ENCODE measurements at places on chromosomes 3 and 15.

GRCh38 chr15:101434032-101434920 lies 55.2 kb downstream of the PCSK6 start:
- no peak for DNase-seq

GRCh38 chr15:52021128-52021671 lies 2.2 kb downstream of the MAPK6 start:
- DNase-seq = peak; percentile 50

- DNase-seq = no peak
Measured at GRCh38 chr3:192382861-192383260, 344.5 kb downstream of the FGF12 start.

GRCh38 chr15:26893351-26894065 lies 26.6 kb downstream of the GABRA5 start:
- DNase-seq = no peak

GRCh38 chr15:60961541-60962485 lies 267.3 kb downstream of the RORA start:
- no peak for DNase-seq

DNA sequence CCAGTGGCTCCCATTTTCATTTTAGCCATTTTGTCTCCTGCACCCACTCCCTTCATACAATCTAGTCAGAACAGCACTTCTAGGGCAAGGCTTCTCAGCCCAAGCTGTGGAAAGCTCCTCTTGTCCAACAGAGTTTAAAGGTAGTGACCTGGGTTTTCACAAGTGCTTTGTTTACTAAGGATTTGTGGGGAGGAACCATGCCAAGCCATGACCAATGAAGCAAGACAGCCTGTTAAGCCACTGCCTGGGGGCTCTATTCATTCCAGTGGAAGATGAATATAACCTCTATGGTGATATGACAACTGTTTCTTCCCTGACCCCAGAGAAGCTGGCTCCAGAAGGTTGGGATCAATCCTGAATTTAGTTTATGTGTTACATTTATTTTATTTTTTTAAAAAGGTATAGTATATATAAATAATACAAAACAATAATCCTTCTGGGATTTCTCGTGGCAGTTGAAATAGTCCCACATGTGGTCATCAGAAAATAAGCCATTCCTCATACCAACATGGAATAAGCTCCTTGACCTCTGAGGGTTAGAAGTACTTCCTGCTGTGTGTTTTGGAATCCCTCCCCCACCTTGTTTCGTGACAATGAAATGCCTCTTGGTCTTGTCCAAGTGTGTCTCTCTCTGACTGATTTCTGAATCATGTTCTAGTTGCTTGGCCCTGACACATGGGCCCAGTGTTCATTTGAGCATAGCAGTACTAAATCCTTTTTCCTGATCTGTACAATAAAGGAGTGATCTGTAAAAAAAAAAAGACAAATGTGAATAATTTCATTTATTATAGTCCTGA lies 13.3 kb upstream of the THUMPD3 start:
- DNase-seq = no peak

- no peak for DNase-seq
Measured at GRCh38 chr3:35639254-35640186, at the start of gene ARPP21. Gene ARPP21, plus strand, starts transcription at chr3:35639525. Its CDS starts 42,227 bp downstream, at chr3:35681752.

DNA sequence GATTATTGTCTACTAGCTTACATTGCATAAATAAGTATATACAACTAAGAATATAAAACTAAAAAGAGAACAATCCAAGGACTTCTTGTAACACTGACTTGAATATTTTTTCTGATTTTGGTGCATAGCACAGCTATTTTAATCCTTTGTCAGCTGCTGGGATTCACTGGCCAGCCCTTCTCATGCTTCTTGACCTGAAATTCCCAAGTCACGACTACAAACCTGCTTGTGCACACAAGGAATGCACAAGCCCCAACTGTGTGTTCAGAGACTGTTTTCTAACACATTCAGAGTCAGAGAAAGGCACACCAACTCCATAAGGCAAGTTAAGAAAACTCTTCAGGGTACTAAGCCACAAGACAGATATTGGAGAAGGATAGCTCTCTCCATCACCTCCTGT lies 80.9 kb downstream of the TNIK start:
- no peak for DNase-seq

- DNase-seq = no peak
Measured at GRCh38 chr3:149003653-149004305, 12.4 kb downstream of the GYG1 start.

DNA sequence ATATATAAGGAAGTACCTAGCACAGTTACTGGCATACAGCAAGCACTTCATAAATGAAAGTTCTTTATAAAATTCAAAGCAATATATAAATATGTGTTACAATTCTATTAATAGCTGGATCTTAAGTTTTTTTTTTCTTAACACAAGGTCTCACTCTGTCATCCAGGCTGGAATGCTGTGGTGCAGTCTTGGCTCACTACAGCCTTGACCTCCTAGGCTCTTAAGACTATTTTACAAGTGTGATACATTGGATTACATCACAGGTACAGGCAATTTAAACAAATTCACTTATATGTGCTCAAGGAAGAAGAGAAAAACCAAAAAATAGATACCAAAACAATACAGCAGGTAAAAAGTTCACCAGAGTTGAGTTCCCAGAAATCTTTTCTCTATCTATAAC lies 60.6 kb downstream of the ZNF280D start:
- no peak for DNase-seq

GRCh38 chr15:25226360-25226759 lies 212.5 kb downstream of the UBE3A start:
- no peak for DNase-seq

GRCh38 chr3:120741837-120742197 lies 499 bp downstream of the RABL3 start:
- no peak for DNase-seq

GRCh38 chr3:67386451-67386850 lies 268.0 kb downstream of the SUCLG2 start:
- no peak for DNase-seq

GRCh38 chr15:28873006-28873405 lies 12.8 kb upstream of the APBA2 start:
- no peak for DNase-seq

DNA sequence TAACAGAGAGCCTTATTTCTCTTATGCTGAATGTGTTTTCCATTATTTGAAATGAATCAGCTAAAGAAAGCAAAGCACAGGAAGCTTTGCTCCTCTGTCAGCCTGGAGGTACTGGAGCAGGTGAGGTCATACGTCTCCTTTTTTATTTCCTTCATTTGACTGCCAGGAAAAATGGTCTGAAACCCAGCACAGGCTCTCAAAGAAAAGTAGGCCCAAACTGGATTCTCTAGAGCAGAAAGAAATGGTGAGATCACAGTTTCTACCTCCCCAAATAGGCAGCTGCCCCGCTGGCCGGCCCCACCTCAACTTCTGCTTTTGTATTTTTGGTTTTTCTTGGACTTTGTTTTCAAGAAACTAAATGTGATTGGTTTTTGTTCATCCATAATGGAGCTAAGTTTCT lies 95.1 kb downstream of the RPL39L start:
- DNase-seq = no peak

- peak; percentile 36 for DNase-seq
Measured at GRCh38 chr3:44913868-44914468, 39.6 kb downstream of the TGM4 start.

DNA sequence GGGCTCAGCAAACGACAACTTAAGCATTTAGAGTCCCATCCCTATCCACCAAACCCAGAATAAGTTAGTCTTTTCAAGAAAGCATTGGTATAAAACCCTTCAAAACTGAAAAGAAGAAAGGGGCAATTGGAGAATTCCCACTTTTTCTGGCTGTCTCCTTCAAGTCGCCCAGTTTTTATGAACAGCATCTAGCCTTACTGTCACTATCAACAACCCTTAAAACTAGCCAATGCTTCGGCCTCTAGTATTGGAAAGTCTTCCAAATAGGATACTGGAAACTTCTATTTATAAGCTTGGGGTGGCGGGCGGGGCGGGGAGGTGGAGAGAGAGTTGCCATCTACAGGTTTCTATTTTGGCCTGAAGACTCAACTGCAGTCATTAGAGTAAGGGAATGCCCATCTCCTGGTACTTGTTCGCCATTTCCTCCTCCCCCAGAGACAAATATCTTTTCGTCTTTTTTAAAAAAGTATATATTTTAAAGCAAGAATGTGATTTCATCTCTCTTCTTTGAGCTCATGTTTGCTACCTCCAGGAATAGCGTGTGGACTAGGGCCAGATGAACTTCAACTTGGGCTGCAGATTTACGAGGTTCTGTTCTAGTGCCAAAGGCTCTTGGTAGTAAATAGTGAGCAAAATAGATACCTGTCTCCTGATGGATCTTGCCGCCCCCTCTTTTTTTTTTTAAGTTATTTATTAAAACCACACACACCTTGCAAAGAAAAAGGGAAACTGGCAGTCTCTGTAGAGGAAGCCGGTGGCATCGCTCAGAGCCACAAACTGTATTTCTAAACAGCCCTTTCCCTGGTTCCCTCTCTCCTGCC lies 2.7 kb downstream of the BCL6 start:
- no peak for DNase-seq

DNA sequence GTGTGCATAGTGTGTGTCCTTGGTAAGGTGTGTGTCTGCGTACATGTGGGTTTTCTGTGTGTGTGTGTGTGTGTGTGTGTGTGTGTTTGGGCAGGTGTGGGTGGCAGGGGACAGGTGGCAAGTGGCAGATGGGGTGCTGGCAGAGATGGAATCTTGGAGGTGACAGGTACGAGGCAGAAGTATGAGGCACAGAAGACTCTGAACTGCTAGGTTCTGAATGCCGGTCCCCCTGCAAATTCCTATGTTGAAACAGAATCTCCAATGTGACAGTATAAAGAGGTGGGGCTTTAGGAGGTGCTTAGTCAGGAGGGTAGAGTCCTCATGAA lies 29.8 kb downstream of the SRPRB start:
- no peak for DNase-seq

GRCh38 chr3:4406746-4407568 lies 60.1 kb downstream of the SUMF1 start:
- DNase-seq = no peak

- DNase-seq = no peak
Measured at GRCh38 chr15:74683758-74684157, 12.1 kb downstream of the EDC3 start.

DNA sequence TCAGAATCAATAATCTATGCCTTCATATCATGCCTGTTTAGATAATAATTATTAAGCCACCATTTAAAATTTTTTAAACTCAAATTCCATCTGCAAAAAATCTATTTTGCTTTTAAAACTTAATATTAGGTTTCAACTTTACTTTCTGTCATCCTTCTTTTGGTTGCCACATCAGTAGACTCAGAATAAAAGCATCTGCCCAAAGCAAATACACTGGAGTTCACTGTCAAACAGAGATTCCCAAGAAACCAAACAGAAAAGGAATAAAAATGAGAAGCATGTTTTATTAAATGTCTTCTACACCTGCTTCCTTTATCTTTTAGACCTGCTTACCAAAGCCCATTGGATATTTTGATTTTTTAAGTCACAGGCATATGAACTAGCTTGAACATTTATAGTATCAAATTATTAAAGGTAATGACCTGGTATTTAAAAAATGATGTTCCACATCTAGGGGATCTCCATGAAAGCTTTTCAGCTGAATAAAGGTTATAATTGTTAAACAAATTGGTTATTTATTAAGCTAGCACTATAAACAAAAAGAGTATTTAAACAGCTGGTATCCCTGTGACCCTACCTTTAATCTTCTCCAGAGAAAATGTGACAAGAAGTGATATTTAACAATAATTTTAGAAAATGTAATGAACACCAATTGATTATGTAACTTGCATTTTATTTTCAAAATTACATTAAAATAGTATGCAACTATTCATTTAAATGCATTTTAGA lies 62.5 kb downstream of the ALCAM start:
- no peak for DNase-seq

All from activated T-helper 2 cell treated with anti-CD3 and anti-CD28 coated beads, Interferon-gamma antibody, Interleukin-2, Interleukin-4, amounts not matched to agents 10 μg/mL and 5 μg/mL and 100 μg/mL, durations not matched to agents 14 hours and 24 hours and 36 hours (primary cell).